IPS-NIHi11 (cell line): ENCODE measurements at places on chromosomes 5 and 9.

GRCh38 chr5:74717596-74717995 is 32.6 kb downstream of the HEXB start:
- no peak for DNase-seq

DNA sequence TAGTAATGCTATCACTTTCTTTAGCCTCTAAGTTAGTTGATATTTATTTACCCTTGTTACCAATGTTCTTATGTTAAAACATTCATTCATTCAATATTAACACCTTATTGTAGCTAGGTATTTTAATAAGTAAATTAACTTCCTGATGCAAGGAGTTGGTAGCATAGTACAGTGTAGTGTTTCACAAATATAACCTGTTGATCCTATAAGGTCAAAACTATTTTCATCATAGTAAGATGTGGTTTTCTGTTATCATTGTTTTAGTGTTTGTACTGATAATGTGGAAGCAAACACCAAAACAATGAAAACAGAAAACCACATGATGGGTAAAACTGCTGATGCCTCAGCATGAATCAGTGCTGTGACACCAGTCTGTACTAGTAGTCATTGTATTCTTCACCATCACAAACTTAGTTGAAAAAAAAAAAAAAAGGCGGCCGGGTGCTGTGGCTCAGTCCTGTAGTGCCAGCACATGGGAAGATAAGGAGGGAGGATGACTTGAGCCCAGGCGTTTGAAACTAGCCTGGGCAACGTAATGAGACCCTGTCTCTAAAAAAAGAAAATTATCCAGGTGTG is 36.5 kb downstream of the ZCCHC7 start:
- DNase-seq: no peak

DNA sequence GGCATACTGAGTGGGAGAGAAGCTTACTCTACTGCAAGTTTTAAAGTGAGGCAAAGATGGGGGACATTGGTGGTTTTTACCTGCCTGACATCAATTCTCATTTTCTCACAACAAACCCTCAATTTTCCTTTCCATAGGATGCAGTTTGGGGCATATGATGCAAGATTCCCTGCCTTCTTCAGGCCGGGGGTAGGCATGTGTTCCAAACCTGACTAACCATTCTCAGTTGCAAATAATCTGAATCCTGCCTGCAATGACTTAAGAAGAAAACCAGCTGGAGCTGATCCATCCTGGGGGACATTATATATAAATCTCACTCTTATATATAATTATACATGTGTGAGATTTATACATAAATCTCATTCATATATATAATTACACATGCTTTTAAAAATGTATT is 223.6 kb upstream of the EFNA5 start:
- no peak for DNase-seq

- no peak for DNase-seq
Observed at GRCh38 chr5:62616615-62617277, 38.1 kb downstream of the LRRC70 start.

- DNase-seq: no peak
Observed at GRCh38 chr5:94250985-94251384, 367.4 kb downstream of the KIAA0825 start.

- no peak for DNase-seq
Observed at GRCh38 chr5:136563489-136563888, 198.1 kb upstream of the TRPC7 start.

GRCh38 chr5:118095115-118095514 is 893.2 kb downstream of the DTWD2 start:
- peak; percentile 11 for DNase-seq

DNA sequence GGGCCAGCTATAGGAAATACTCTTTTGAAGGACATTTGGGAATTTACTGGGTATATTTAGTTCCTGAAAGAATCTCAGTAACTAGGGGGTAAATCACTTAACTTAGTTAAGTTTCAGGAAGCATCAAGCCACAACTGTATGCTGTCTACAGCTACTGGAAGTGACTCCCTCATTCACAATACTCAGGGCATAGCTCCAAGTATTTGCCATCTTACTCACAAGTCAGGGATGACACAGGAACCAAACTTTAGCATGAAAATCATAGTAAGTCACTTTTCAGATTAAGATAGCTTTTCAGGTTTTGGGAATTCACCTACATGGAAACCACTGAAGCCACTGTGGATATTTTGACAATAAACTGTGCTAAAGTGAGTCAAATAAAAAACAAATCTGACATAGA is 242.4 kb upstream of the ATP10B start:
- DNase-seq: no peak

DNA sequence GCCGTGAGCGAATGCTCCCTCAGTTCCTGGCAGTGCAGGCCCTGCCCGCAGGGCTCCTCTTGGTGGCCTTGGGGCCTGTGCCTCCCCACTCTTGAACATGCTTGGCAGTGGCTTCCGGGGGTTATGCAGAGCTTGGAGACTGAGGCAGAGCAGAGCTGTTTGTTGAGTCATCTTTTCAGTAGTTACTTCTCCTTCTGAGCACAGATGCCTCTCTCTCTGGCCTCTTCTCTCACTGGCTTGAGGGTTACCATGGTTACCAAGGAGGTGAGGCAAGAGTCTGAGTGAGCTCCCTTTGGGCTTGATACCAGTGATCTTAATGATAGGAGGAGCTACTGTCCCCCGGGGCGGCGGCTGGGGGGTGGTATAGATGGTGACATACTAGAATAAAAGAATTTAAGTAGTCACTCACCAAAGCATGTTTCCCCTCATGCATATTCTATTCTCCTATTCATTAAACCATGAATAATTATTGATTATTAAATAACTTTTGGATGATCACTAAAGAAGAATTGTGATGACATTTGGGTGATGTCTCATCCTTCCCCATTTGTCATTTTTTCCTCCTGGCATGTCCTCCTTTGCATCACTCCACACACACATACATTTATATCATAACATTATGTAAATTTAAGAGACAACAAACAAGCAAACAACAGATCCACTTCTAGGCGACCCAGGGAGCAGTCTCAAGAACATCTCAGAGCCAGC is 111.1 kb downstream of the ARHGAP26 start:
- peak; percentile 67 for DNase-seq

DNA sequence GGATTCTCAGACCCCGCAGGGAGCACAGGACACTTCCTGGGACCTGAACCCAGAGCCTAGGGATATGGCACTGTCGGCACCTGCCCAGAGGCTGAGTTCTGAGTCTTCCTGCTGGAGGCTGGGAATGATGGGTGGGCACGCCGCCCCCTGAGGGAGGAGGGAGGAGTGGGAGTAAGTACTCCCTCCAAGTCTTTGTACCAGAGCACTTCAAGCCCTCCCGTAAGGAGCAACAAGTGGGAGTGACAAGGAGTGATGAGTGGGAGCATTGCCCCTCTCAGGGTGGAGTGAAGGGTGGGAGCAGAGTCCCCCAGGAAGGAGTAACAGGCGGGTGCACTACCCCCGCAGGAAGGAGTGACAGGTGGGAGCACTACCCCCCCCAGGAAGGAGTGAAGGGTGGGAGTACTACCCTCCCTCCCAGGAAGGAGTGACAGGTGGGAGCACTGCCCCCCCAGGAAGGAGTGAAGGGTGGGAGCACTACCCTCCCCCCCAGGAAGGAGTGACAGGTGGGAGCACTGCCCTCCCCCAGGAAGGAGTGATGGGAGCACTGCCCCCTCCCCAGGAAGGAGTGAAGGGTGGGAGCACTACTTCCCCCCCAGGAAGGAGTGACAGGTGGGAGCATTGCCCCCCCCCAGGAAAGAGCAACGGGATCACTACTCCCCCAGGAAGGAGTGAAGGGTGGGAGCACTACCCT is 100.1 kb downstream of the CACNA1B start:
- DNase-seq: no peak

DNA sequence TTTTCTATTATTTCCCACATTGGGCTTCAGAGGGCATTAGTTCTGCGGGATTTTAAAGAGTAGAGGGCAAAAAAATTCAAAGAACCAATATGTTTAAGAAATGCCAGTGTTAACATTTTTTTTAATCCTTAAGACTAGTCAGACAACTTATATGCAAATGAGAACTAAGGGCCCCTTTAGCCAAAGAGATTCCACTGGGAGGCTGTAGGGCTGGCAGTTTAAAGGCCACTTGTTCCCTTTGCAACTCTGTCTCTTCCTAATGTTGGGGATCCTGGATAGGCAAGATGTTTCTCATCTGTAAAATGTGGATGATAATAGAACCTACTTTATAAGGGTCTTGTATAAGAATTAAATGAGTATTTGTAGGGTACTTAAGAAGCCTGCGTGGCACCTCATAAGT is 1395.9 kb downstream of the PTPRD start:
- no peak for DNase-seq

DNA sequence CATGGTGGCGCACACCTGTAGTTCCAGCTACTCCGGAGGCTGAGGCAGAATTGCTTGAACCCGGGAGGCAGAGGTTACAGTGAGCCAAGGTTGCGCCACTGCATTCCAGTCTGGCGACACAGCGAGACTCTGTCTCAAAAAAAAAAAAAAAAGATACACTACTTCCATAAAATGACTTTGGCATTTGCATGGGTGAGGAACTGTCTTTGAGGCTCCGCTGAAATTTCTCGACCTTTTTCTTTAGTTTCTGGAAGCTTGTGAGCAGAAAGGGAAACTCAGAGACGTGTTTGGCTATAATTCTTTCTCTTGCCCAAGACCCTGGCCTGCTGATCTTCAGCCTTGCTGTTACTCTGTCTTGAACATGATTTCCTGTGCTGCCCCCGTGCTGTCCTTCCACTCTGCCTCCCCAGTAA is 37.3 kb downstream of the SPIN1 start:
- no peak for DNase-seq

DNA sequence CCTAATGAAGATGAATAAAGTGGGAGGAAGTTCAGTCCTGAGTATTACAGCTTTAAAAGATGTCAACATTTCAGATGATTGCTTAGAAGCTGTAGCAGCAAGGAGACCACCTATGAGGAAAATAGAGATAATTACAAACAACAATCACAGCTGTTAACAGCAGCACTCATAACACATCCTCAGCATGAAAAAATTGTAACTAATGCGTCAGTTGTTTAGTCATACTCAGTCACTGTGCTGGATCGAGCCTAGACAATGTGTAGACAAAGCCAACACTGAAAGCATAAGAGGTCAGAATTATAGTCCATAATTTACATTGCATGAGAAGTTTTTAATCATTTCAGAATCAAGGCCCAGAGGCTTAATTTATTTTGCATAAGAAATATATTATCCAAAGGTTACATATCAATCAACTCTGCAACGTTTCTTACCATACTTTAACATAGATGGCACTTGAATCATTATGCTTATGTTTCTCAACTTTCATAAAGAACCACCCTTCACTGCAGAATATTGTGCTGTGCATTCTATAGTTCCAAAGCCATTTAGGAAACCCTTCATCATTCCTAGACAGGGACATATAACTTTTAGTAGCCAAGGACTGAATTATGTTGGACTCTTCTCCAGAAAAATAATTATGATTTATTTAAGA is 60.2 kb upstream of the HAPLN1 start:
- no peak for DNase-seq

- peak; percentile 4 for DNase-seq
Observed at GRCh38 chr9:41229408-41230401, 40.6 kb upstream of the ZNG1F start.

DNA sequence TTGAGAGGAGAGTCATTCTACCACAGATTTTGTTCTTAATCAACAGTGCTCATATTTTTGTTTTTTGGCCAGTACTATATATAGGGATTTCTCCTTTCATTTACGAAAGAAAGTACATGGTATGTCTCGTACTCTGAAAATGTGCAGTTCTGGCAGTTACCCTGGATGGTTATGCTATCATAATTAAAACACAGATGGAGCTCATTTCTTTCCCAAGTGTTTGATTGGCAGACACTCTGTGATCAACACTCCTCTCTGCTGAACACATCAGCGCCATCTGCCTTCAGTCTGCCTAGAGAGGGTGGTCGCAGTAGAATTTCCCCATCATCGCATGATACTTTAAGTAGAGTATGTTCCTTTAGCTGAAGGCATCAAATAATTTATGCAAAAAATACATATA is 64.5 kb downstream of the PAM start:
- no peak for DNase-seq

DNA sequence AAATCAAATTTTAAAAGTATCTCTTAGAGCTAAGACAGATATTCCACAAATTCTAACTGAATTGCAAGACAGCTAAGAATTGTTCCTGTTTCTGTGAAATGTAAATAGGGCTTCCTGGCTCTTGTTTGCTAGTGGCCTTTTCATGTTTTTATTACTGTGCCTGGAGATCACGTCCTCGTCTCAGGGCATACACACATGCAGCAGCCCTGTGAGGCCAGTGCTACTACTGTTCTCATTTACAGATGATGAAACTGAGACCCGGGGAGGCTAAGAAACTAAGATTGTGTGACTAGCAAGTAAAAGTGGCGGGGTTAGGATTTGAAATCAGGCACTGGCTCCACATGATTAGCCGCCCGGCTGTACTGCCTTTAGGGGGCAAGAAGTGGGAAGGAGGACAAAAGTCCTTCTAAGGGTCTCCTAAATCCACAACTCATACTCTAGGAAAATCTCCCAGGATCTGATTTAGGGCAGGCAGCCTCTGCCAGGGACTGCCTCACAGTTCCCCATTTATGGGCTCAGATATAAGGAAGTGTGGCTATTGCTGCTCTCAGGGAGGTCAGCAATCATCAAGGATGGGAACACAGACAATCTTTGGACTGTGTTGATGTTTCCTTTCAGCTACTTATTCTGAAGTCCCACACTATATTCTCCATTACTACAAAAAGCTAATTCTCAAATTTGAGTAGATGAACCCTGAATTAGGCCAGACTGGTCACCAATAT is 7.9 kb downstream of the PRUNE2 start:
- no peak for DNase-seq

- DNase-seq: no peak
Observed at GRCh38 chr9:32954642-32955041, 46.8 kb downstream of the APTX start.

- DNase-seq: peak; percentile 85
Observed at GRCh38 chr9:93154293-93154903, 20.3 kb upstream of the NINJ1 start.

GRCh38 chr9:134382733-134383132 is 56.5 kb downstream of the RXRA start:
- DNase-seq: no peak

- no peak for DNase-seq
Observed at GRCh38 chr9:89006267-89006666, 15.0 kb downstream of the S1PR3 start.

- no peak for DNase-seq
Observed at GRCh38 chr5:40204144-40204543, 475.6 kb upstream of the PTGER4 start.

DNA sequence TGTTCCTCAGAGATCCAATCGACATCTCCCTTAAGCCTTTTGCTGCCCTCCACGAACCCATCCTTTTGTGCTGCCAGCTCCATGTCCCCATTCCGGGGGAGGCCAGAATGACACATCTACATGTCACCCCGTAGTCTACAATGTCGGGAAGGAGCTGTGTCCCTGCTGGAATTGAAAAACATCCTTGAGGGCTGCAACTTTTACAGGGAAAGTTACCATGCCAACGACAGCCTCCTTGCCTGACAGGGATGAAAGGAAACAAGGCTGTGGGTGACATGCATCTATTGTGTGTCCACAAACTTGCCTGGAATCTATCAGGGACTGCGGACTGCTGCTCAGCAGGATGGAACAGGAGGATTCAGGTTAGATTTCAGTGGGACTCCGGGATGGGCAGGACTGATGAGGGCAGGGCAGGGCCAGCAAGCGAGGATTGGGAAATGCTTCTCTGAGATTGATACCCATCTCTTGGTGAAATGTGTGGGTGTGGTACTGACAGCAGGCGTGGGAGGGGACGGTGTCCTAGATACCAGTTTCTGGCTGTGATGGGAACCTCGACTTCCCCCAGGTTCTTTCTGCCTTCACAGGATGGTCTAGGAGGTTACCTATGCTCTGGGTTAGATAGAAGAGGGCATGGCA is 25.5 kb downstream of the EGR1 start:
- DNase-seq: no peak
